Effector CD4-positive, alpha-beta T cell (primary cell): ENCODE measurements at places on chromosomes 16 and 17.

DNA sequence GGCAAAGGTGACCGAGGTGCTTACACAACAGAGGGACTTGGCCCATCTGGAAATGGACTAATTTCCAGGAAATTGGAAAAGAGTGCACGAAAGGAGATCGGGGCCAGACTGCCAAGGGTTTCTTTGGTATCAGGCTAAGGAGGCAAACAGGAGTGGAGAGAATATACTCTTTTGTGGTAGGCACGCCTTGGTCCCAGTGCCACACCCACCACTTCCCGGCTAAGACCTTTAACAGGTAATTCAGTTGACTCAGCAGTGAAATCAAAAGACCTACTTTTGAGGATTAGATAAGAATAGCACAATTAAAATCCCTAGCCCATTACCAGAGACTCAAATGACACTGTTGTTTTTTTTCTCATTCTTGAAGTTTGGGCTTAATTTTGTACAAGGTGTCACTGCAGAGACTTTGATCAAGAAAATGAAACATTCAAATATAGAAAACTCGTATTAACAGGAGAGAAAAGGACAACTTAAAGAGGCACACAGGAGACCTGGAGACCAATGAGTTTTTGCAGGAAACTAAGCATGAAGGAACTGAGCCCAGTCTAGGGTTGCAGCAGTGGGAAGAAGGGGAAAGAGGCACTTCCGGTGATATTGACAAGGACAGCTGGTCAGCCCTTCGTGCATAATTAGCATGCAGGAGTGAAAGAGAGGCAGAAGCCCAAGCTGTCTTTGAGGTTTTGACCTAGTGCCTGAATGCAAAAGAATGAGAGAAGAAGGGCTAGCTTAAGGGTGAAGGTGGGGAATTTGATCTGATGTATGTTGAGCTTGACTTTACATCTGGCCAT is 265.5 kb upstream of the CCL2 start:
- no peak for DNase-seq

GRCh38 chr16:10080051-10080772 is 102.0 kb downstream of the GRIN2A start:
- no peak for DNase-seq

DNA sequence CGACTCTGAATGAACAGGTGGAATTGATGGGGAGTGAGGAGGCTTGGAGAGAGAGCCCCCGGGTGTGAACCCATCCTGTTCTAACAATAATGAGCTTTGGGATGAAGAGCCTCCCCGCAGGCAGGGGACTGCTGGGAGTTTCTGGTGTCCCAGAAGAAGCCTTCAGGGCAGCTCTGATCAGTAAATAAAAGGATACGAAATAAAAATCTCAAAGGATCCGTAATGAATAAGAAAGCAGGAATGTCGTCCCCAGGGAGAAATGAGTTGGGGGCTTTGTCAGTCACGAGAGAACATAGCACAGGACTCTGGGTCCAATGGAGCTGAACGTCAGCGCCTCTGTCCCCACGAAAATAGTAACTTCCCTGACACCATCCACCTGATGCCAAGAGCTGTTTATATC is 113.4 kb downstream of the PITPNC1 start:
- no peak for DNase-seq

DNA sequence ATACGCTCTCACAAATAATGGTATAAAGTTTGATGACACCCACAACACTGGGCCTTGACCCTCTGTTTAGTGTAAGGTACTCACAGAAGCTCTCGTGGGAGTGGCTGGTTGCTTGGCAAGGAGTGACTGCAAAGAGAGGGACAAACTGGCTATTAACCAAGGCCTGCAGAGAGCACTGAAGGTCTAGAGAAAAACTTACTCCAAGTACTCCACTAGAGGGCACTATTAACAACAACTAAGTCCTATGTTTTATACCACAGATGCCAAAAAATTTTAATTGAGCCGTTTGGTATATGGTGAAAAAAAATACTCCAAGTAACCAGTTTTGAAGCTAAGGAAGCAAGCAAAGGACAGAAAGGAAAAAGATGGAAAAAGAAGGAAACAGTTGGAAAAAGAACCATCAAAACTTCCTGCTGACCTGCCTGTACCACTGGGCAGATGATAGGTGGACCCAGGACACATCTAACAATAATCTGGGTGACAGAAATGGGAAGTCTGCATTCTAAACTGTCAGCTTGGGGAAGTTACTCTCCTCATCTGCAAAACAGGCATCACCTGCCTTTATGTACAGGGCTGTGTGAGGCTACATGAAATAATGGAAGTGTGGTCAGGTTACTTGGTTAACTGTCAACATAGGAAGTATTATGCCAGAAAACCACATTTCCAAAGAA is 23.2 kb downstream of the DYNC1LI2 start:
- no peak for DNase-seq
